ENCODE measurements at places on chromosomes 4 and X. TPM values are rescaled to one million over a fixed set of nuclear protein-coding genes. Genes with fewer than 3 reads are reported as not detected.

RIBC1 gene
- 0.80 TPM for total RNA-seq

ITGB1BP2 gene
- total RNA-seq, result 90.5 TPM

TBC1D1 gene
- 130 TPM for total RNA-seq

PDZD4 gene
- 4.0 TPM for total RNA-seq

Data from left cardiac atrium (tissue), 4 donors.